ENCODE measurements at places on chromosomes 2 and 18.

DNA sequence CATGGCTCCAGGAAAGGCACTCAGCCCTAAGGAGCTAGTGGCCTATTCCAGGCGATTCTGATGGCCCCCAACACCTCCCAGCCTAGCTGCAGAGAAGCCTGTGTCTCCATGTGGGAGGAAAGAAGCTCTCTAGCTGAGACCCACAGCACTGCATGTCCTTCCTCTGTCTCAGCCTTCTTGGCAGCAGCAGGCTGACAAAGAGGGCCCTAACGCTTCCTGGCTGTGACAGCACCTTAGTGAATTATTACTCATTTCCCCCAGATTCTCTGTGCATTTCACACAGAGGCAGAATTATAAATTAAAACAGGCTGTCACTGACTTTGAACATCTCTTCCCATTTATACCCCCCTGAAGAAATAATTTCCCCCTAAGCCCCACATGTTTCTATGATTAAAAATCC is 206.8 kb downstream of the CLIP4 start:
- peaks cover 41% of the 10 kb centered on the region for H3K27me3 ChIP-seq
- H3K4me3 ChIP-seq: no peak overlapping the region
- peaks cover 4% of the 10 kb centered on the region for H3K36me3 ChIP-seq
- peaks cover 10% of the 10 kb centered on the region for H3K4me1 ChIP-seq
- DNase-seq: no peak

- no peak overlapping the region for H3K4me3 ChIP-seq
- peaks cover 19% of the 10 kb centered on the region for H3K27me3 ChIP-seq
- no peak for DNase-seq
- H3K36me3 ChIP-seq: no peaks in the 10 kb centered on the region
Observed at GRCh38 chr2:9317559-9317958, 105.8 kb downstream of the ITGB1BP1 start.

DNA sequence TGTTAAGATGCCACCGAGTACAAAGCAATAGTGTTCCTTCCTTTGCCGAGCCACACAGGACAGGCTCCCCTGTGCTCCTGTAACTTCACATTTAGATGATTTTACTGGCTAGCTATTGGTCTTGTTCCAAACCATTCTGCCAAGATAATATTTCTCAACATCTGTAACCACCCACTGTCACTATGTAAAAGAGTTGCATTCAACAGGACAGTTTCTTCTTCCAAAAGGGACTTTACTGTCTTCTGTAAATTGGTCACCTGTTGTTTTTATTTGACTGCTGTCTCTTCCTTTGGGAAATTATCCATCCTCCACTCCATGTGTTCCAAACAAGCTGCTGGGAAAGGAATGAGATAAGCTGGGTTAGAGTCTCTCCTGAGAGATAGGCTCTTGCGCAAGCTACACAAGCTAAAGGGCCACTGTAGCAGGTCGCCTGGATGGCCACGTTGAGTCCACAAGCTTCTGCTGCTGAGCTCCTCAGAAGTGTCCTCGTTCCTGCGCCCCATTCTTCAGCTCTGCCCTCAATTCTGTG is 14.4 kb upstream of the BZW1 start:
- peaks cover 16% of the 10 kb centered on the region for H3K27me3 ChIP-seq
- no peaks in the 10 kb centered on the region for H3K36me3 ChIP-seq
- H3K4me3 ChIP-seq: no peak overlapping the region
- DNase-seq: no peak
- no peaks in the 10 kb centered on the region for H3K4me1 ChIP-seq
- H3K27ac ChIP-seq: no peak overlapping the region

DNA sequence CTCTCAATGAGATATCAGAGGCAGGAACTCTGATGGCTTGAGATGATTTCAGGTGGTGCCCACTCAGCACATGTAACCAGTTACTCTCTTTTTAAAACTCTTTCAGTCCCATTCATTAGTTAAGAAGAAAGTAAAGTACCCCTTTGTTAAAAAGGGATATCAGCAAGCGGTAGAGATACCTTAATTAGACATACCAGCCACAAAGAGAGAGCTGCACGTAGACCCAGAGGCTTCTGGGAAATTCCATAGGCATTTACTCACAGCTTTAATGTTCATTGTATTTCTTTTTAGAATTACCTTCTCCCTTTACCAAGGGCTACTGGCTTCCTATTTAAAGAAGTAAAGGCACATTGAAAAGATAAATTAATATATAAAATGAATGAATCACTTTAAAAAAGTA is 63.3 kb downstream of the LYPD6B start:
- H3K27ac ChIP-seq: no peak overlapping the region
- H3K27me3 ChIP-seq: no peaks in the 10 kb centered on the region
- H3K4me1 ChIP-seq: no peaks in the 10 kb centered on the region
- H3K36me3 ChIP-seq: no peaks in the 10 kb centered on the region

GRCh38 chr2:169734169-169734847 is 676 bp downstream of the KLHL23 start:
- peak overlapping the region; percentile 93 for H3K27ac ChIP-seq
- H3K4me1 ChIP-seq: peaks cover 16% of the 10 kb centered on the region
- H3K36me3 ChIP-seq: peaks cover 3% of the 10 kb centered on the region
- no peak for DNase-seq

DNA sequence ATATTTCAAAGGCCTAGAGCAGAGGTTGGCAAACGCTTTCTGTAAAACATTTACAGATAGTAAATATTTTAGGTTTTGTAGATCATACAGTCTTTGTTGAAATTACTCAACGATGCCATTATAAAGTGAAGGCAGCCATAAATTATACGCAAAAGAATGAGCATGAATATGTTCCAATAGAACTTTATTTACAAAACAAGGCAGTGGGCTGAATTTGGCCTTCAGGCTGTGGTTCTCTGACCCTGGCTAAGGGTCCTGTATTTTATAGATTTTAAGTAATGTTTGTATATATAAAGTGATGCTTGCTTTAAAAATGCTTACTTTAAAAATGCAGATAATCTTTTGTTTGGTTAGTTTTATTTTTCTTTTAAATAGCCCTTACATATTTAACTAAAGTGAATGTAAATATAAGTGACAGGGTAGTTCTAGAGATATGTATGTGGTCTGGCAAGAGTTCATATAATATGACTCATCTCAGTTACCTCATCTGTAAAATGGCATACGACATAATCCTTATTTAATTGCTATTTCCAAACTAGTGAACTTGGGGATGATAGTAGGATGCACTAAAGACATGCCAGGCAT is 51.7 kb upstream of the ATP5MC3 start:
- no peaks in the 10 kb centered on the region for H3K4me1 ChIP-seq
- H3K27me3 ChIP-seq: peaks cover 8% of the 10 kb centered on the region
- no peak overlapping the region for H3K27ac ChIP-seq
- H3K4me3 ChIP-seq: no peak overlapping the region
- DNase-seq: no peak

GRCh38 chr2:142012797-142013196 is 118.0 kb downstream of the LRP1B start:
- DNase-seq: no peak
- no peaks in the 10 kb centered on the region for H3K4me1 ChIP-seq
- no peaks in the 10 kb centered on the region for H3K36me3 ChIP-seq
- no peak overlapping the region for H3K4me3 ChIP-seq

DNA sequence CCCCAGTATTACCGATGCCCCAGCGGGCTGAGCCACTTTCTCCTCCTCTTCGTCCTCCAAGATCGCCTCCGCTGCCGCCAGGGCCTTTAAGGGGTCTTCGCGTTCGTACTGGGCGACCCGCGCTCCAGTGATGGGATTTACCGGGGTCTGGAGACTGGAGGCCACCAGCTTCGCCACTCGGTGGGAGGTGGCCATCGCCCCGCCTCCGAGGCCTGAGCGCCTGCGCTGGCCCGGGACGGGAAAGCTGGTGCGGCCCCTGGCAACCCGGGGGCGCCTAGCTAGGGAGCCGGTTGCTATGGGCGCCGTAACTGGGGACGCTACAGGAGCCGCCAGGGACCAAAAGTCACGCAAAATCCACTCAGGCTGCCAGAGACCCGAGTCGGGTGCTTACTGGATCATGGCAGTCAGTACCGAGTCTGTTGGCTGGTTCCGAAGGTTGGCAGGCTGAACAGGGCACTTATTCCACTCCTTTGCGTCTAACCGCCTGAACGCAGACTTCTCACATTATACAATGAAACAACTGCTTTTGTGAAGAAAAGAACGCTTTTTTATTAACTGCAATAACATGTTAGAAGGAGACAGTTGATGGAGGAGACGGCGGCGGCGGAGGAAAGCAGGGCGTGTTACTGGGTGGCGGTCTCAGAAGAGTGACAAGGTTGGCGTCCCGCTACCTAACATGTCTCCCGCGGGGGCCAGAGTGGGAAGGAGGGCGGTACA is at the start of gene FAM161A:
Gene FAM161A, minus strand, starts transcription at position 214 of the 717 bp plus-strand sequence. Its CDS starts 19 bp downstream, at position 195.
- peaks cover 12% of the 10 kb centered on the region for H3K4me1 ChIP-seq
- peak; percentile 66 for DNase-seq
- peak within 1 kb of the TSS; percentile 99 for H3K4me3 ChIP-seq
- H3K27ac ChIP-seq: peak within 1 kb of the TSS; percentile 95
- H3K27me3 ChIP-seq: no peaks in the 10 kb centered on the region
- peaks cover 13% of the 10 kb centered on the region for H3K36me3 ChIP-seq

DNA sequence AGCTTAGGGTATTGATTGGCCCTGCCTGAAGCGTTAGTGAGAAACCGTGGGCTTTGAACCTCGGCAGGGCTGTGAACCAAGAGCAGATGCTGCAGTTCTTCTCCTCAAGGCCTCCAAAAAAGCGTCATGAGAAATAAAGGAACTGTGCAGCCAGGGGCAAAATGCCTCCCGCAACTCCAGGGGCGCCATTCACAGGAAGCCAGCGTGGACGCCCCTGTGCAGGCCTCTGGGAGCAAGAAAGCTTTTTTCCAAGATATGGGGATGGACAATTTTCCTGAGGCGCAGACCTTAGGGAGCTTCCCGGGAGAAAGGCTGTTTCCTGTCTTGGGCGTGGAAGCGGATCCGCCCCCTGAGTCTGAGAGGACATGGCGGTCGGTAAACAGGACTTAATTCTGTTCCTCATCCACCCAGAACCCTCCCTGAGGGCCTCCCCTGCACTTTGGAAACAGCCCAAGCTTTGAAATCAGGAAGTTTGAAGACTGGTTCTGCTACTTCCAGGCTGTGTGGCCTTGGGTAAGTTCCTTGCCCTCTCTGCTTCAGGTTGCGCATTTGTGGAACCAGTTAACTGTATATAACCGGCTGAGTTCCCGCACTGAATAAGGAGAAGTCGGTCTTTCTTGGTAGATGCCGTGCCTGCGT is 29.6 kb upstream of the CABLES1 start:
- no peak overlapping the region for H3K4me3 ChIP-seq
- H3K27me3 ChIP-seq: no peaks in the 10 kb centered on the region
- no peak for DNase-seq

DNA sequence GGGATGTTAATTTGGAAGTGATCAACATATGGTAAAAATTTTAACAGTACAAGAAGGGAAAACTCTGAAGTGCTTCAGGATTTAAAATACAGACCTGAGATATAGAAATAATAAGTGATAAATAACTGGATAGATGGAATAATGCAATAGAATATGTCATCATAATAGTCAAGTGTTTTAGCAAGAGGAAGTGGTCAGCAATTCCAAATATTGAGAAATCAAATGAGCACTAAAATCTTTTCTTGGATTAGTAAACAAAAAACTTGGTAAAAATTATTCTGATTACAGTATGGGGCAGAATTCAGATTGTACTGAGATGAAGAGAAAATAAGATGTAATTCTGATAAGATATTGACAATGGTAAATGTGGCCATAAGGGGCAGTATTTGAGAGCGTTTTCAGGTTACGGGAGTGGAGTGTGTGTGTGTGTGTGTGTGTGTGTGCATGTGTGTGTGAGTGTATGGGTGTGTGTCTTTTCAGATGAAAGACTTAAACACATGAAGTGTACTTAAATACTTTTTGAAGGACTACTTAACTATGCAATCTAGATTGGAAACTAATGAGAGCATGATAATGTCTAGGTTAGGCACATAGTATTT is 217.9 kb upstream of the ITGA4 start:
- peaks cover 4% of the 10 kb centered on the region for H3K36me3 ChIP-seq
- no peaks in the 10 kb centered on the region for H3K27me3 ChIP-seq
- H3K4me3 ChIP-seq: no peak overlapping the region

- peaks cover 11% of the 10 kb centered on the region for H3K4me1 ChIP-seq
- no peak overlapping the region for H3K27ac ChIP-seq
- H3K4me3 ChIP-seq: no peak overlapping the region
- H3K27me3 ChIP-seq: peaks cover 12% of the 10 kb centered on the region
- DNase-seq: no peak
Observed at GRCh38 chr2:112728378-112729175, 7.8 kb downstream of the NT5DC4 start.

- H3K36me3 ChIP-seq: no peaks in the 10 kb centered on the region
- no peak overlapping the region for H3K4me3 ChIP-seq
- no peaks in the 10 kb centered on the region for H3K4me1 ChIP-seq
- no peak overlapping the region for H3K27ac ChIP-seq
- no peaks in the 10 kb centered on the region for H3K27me3 ChIP-seq
Observed at GRCh38 chr2:72350852-72351251, 203.2 kb upstream of the CYP26B1 start.

DNA sequence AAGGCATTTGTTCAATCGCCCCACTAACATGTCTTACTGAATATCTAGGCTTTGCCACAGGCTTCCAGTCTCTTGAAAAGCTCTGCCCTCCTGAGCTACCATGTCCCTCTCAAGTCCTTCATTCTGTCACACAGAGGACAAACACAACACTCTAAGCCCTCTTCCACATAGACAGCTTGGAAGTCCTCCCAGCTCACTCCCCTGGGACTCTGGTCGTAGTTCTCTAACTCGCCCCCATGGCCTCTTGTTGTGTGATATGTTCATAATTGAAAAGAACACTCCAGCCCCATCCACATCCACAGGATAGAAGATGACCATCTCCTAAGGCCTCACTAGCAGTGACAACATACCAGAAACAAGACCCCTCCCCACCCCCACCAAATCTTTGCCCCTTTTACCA is 37.9 kb downstream of the BUB1 start:
- no peaks in the 10 kb centered on the region for H3K36me3 ChIP-seq
- no peaks in the 10 kb centered on the region for H3K27me3 ChIP-seq
- H3K4me1 ChIP-seq: no peaks in the 10 kb centered on the region
- H3K4me3 ChIP-seq: no peak overlapping the region
- no peak for DNase-seq

DNA sequence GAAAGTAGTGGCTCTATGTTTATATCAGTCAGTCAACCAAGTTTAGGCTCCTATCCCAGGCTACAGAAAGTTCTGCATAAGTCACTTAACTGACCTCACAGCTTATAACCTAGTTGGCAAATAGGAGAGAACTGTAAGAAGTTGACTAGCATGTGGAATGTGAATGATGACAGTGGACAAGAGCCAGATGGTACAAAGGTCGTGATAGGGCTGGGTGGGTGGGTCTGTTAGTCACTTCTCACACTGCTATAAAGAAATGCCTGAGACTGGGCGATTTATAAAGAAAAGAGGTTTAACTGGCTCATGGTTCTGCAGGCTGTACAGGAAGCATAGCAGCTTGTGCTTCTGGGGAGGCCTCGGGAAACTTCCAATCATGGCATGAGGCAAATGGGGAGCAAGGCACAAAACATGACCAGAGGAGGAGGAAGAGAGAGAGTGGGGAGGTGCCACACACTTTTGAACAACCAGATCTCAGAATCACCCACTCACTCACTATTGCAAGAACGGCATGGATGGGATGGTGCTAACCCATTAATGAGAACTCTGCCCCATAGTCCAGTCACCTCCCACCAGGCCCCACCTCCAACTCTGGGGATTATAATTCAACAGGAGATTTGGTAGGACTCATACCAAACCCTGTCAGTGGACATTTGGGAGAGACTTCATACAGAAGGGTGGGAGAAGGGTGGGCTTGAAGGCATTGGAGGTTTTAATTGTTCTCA is 68.8 kb downstream of the LTBP1 start:
- no peak overlapping the region for H3K4me3 ChIP-seq
- H3K27ac ChIP-seq: no peak overlapping the region
- no peaks in the 10 kb centered on the region for H3K36me3 ChIP-seq
- no peak for DNase-seq
- H3K4me1 ChIP-seq: no peaks in the 10 kb centered on the region

Measured in effector memory CD8-positive, alpha-beta T cell (primary cell).